ENCODE measurements at places on chromosomes 7 and 10.

- no peak for DNase-seq
Measured at GRCh38 chr7:134985894-134986362, 380 bp upstream of the AGBL3 start.

GRCh38 chr10:88616250-88616977 is 29.9 kb downstream of the LIPJ start:
- DNase-seq: no peak

- no peak for DNase-seq
Measured at GRCh38 chr10:109939315-109939961, 16.1 kb upstream of the XPNPEP1 start.

- DNase-seq: no peak
Measured at GRCh38 chr7:78438433-78438832, 639.9 kb downstream of the PHTF2 start.

DNA sequence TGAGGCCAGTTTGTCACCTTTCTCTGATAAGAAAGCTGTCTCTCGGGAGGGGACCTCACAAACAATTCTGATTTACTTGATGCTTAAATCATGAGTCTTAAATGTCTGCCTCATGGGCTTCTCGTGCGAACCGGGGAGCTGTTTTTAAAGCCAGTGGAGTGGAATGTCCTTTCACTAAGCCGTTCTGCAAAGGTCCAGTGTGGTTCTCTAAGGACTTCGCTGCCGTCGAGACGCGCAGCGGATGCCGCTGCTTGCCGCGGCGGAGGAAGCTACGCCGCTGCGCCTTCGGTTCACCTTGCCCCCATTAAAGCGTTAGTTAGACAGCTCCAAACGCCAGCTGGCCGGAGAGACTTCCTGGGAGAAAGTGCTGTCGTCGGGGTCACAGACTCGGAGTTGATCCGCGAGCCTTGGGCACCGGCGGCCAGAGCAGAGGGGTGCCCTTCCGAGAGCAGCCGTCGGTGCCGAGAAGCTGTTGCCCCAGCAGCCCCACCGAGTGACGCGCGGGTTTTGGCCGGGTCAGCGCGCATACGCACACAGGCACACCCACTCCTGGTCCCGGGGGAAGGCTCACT is 1.3 kb upstream of the HMX3 start:
- DNase-seq: no peak

DNA sequence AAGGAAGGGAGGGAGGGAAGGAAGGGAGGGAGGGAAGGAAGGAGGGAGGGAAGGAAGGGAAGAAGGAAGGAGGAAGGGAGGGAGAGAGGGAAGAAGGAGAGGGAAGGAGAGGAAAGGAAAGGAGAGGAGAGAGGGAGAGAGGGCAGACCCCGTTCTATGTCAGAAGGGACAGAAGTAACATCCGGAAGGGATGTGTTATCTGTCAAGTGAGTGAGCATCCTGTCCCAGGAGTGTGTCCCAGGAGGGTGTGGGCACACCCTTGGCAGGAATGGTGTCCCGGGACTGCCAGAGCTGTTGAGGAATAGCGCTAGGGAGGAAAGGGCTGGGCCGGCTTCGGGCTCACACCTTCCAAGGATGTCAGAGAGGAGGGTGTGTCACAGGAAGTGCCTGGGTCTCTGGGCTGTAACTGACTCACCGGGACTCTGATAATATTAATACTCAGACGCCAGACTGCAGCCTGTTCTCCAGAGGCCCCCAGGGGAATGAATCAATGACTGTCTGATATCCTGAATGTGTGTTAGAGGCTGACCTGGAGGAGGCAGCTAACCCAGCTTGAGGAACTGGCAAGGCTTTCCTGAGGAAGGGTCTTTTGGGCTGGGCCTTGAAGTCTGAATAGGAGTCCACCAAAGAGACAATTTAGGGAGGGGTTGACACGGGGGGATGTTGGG is 125.6 kb upstream of the TNRC18 start:
- DNase-seq: no peak

GRCh38 chr10:52313933-52314821 is at the start of gene DKK1:
DKK1 (plus strand) TSS chr10:52314281; CDS start chr10:52314435, 154 bp downstream.
- DNase-seq: peak; percentile 28

DNA sequence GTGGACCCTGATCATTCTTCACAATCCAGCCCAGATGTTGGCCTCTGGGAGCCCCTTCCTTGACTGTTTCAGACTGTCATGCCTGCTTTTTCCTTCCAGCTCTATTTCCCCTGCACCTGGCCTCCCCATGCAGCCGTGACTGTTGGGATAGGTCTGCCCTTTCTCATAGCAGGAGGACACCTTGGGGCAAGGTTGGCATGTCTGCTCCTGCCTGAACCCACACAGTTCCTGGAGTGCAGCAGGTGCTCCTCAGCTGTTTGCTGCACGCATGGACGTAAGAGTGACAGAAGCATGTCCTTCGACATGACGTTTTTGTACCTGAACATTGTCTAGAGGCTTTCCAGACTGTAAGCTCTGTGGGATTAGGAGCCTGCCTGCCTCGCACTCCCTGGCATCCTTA is 24.0 kb downstream of the POR start:
- no peak for DNase-seq

- DNase-seq: no peak
Measured at GRCh38 chr7:133082390-133082766, 488 bp upstream of the CHCHD3 start.

GRCh38 chr10:22831586-22831985 is 96.3 kb upstream of the ARMC3 start:
- DNase-seq: no peak

DNA sequence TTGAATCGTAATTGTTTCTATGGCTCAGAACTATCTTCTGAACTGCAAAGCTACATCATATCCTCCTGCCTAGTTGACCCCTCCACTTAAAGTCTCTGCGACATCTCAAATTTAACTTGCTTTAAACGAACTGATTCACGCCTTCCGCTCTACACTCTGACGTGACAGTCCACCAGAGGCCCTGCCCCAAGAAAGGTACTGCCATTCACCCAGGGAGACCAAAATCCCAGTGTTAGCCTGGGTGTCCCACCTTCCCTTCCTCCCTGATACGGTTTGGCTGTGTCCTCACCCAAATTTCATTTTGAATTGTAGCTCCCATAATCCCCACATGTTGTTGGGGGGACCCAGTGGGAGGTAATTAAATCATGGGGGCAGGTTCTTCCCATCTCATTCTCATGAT is 90.8 kb downstream of the CPXM2 start:
- no peak for DNase-seq

- no peak for DNase-seq
Measured at GRCh38 chr10:68560943-68561864, 1.1 kb downstream of the TET1 start.

GRCh38 chr7:72805526-72806494 is 22.2 kb downstream of the TYW1B start:
- DNase-seq: no peak

DNA sequence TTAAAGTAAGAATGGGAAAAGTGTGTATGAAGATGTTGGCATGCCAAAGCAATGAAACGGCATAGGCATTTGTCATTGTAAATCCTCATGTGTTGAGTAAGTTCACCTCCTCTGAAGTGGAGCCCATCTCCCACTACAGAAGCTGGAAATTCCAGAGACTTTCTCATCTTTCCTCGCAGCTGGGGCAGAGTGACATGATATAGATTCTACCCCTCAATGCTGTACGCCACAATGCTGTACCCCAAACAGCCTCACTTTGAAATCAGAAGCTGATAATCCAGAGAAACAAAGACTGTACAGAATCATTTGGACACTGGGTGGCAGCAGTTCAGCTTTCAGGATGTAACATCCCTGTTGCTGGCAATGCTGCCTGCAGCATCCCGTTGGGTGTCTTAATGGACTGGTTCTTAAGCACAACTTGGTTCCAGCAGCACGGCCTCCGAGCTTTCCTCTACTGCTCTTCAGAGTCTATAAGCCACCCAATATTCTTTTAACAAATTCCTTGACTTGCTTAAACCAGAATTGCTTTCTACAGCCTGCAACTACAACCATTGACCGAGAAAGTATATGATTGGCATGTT is 18.8 kb downstream of the ZC3HAV1L start:
- peak; percentile 58 for DNase-seq

DNA sequence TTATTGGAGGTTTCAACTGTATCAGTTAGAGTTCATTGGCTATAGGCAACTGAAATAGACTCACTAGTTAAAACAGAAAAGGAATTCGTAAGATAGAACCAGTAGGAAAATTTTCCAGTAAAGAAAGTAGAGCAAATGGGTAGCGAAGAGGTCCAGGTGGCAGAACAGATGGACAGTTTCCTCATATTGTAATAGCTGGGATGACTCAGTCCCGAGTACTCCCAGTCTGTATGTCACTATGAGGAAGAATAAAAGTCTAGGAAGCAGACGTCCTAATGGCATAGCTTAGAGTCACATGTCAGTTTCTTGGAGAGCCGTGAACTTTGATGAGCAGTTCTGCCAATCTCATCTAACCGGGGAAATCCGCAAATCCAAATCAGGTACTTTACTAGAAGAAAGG is 95.3 kb downstream of the RNF32 start:
- no peak for DNase-seq

DNA sequence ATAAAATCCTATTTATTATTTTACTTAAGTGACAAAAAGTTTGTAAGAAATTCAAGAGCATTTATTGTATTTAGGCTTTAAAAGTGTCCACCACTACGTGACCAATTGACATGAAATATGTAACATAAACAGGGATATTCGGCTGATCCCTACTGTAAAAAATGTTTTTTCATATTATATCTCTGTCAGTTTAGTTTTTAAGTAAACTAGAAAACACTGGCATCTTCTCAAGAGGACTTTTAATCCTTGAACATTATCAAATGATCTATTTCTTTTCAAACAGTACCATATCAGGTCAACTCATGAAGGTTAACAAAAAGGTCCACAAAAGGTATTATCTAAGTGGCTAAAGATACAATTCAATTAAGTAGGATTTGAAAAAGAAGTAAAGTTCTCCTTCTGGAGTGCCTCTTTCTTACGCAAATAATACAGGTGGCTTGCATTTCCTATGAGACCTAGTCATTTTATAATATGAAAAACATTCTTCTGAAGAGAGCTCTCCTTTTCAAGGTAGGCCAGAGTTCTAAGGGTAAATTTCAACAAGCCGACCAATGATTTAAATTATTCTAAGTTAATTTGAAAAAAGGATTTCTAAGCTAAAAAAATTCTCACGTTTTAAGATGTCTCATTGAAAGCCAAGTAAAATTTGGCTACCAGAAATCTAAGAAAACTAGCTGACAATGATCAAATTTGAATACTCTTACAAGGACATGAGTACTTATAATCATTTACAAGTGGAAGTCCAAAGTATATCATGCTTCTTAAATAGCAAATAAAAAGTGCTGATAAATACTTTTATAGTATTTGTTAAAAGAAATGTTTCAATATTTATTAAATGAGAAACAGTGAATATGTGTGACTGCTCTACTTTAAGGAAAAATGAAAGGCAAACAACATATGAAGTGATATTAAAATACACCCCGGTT is 133.5 kb downstream of the NRBF2 start:
- no peak for DNase-seq
